ENCODE measurements at places on chromosomes 2 and 18.
A peak's percentile ranks its signal among the peaks of the same experiment; 100 is the strongest.

GRCh38 chr2:120958623-120959366 is 223.1 kb downstream of the GLI2 start:
- DNase-seq: no peak

- peak; percentile 71 for DNase-seq
These were observed 116.1 kb downstream of the SPTBN1 start for GRCh38 chr2:54572262-54572635.

- no peak for DNase-seq
These were observed 48.0 kb upstream of the LPIN2 start for GRCh38 chr18:3060667-3061580.

DNA sequence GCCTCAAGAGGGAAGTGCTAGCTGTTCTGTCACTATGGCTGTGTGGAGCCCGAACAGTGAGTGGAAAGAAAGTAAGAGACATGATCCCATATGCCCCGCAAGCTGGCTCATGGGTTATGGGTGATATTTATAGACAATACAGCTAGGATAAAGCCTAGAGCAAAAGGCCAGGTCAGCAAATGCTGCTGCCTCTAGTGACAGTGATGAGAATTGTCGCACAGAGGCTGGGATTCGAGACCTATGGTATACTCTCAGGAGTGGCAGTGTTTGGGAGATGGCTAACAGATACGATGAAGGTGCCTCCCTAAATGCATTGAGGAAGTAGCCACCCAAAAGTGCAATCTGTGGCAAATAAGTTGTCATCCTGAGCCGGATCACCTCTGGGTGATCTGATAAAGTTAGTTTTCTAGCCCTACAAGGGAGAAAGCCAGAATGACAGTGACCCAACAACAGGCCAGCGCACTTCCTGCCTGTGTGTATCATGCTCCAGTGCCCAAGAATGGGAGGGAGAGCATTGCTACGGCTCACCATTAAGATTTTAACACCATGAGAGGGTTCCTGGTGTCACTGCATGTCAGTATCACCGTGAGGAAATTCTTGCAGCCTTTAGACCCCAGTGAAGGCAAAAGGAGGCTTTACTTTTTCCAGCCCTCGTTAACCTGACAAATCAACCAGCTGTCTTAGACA is 92.2 kb upstream of the TGFA start:
- peak; percentile 22 for DNase-seq

DNA sequence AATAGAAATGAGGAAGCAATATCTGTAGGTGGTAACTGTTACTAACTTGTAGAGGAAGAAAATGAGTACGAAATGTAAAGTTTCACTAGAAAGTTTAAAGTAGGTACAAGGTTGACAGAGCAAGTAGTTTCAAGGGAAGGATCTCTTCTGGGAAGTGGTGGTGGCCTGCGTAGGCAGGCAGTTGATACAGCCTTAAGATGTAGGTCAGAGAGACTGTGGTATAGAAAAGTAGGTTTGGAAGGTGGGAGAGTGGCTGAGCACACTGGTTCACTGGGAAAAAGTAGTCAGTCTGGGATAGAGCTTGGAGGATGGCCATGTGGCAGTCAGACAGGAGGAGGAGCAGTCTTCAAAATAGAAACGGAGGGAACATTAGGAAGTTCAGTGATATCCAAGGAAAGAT is 23.5 kb downstream of the KDM3A start:
- DNase-seq: no peak

- DNase-seq: no peak
These were observed 39.9 kb downstream of the SMAD4 start for GRCh38 chr18:51069885-51070284.

- DNase-seq: peak; percentile 77
These were observed 127.3 kb downstream of the RNF144A start for GRCh38 chr2:7044253-7045250.

DNA sequence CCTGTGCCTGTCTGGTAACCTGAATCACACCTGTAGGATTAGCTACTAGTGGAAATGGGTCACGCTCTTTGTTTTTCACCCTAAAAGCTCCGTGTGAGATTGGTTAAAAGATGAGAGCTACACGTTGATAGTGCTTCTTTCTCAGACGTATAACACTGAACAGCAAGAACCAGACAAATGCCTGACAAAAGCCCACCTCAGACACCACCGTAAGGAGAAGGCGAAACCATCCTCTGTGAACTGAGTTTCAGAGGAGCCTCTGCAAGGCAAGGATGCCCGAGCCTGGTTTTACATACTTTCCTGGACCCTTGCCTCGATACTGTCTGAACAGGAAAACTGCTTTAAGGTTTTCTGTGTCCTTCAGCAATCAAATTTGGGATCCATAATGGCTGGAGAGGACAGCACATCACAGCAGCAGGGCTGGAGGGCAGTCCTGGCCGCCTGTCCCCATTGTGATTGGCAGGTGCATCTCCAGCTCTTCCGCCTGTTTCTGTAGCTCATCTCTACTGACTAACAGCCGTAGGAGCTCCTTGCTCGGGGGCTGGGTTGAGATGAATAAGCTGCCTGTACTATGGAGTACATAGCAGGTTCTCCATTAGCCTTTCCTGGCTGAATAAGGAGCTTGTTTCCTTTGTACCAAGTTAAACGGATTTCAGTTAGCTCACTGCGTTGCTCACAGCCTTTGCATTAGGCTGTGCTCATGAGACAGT is 155.5 kb downstream of the MYT1L start:
- no peak for DNase-seq

GRCh38 chr18:77114415-77115191 is 18.0 kb downstream of the MBP start:
- peak; percentile 95 for DNase-seq

DNA sequence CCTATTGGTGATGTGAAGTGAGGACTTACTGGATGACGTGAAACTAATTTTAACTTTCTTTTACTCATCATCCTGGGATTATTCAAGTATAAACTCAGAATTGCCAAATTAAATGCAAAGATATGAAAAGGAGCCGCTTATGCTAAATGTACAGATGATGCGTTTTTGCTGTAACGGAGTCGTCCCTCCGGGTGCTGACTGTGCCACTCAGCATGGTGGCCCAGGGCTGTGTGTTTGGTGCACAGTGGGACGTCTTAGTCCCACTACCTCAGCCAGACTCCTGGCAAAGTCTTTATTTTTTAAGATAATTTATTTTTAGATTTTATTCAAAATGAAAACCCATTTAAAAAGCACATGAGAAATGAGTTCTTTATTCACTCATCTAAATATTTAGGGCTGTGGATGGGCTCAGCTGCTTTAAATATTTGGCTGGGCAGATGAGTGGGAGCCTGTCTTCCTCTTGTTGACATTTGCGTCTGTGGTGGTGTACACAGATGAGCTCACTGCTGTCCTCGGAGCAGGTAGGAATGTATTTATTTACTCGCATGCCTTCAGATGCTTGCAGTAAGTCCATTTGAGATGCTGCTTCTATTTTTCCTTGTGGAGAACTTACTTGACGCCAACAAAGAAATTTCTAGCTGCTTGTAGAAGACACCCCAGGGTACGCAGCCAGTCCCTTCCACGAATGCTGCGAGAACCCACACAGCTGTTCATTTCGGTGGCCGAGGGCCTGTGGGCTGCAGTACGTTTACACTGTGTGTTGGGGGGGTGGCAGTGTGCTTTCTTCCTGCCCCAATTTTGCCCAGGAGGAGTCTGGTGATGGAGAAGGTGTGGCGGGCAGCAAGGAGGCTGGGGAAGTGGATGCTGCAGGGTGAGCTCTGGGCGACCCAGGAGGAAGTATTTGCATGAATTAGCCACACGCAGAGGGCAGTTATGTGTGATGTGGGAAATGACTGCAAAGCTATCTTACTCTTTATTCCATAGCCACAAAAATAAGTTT is 105.0 kb downstream of the AGAP1 start:
- DNase-seq: no peak

DNA sequence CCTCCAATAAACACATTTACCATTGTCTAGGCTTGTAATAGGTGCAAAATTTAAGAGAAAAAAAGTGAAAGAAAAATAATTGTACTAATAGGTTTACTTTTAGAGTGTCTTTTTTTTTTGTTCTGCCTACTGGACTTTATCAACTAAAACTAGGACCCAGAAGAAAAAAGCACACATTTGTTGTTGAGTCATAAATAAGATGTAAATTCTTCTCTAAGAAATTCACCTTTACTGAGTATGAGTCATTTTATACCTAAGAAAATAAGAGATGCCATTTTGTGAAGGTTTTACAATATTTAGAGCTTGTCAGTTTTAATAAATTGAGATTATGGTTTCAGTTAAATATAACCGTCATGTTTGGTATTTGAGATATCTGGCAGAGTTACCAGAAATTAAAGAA is 19.2 kb downstream of the FARP2 start:
- DNase-seq: no peak

- DNase-seq: no peak
These were observed 27.0 kb downstream of the ENOSF1 start for GRCh38 chr18:685438-685837.

DNA sequence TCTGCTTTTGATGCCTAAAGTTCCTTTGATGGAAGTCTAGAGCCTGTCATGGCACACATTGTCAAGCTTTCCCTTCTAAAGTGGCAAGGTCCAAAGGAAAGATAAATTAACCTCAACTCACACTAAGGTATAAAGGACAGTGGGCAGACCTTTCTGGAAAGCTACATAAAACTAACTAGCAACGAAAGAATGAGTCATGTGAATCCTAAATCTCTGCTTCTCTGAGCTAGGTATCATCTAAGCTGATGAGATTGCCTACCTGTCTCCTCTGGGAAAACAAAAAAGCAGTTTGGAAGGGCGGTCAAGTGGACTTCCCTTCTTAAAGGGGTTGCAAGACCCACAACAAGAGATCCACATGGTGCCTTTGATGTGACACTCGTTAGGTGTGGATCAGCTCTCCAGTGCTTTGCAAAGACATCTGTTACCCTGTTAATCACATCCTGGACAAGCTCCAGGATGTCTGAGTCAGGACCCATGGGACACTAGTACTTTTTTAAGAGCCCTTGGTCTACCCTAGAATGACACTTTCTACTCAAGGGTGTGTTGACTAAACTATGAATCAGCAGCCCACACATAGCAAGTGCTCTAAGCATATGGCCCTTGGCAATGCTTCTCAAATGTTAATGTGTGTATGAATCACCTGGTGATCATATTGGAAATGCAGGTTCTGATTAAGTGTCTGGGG is 173.5 kb downstream of the ALK start:
- no peak for DNase-seq

DNA sequence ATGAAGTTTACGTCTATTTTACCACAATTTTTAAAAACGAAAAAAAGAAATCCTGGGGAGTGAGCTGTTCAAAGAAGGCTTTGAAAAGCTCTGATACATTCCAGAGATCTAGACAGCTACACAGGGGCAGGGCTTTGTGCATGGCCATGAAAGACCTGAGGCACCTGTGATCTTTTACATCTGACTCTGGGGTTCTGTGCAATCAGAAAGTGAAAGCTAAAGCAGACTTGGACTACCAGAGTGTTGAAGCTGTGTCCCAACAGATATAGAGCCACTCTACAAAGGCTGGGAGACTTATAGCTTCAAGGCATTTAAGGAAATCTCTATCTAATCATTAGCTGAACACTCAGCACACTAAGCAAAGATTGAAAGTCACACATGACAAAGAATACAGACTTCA is 34.1 kb downstream of the PARD6G start:
- no peak for DNase-seq

DNA sequence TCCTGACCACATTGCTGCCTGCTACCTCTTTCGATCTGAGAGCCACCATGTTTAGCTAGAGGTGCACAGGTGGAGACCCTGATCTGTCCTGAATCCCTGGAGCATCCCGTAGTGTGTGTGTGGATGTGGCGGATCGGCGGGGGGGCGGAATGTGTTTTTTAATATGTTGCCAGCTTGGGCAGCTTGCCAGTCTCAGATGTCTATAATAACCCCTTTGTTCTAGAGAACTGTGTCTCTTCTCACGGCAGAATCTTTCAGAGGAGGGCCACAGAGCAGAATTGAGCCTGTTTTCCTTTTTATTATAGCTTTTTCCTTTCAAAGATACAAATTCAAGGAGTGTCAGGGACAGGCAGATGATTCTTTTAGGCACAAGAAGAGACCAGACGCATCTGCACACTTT is 934.1 kb upstream of the KLHL29 start:
- no peak for DNase-seq

DNA sequence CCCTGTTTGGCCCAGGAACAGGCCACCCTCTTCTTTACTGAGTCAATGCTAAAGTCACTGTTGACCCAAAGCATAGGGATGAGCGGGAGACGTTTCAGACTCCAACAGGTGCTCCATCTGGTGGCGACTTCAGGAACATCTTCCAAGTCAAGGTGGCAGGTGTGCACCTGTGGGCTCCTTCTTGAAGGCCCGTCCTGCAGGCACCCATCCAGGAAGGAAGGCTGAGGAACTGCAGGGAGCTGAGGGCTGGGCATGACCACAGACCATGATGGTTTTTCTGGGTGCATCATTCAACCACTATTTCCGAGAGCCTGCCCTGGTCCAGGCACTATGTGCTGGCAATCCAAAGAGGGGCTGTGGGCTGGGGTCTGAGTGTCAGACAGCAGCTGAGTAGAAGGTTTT is 142.8 kb downstream of the NDUFA10 start:
- DNase-seq: peak; percentile 37

All from hematopoietic multipotent progenitor cell treated with erythropoietin and hydrocortisone succinate and interleukin-3 and kit ligand, for 8 days (in vitro differentiated cells).